SK-N-SH treated with all-trans-retinoic acid at 6 μM for 48 hours (cell line): ENCODE measurements at places on chromosomes 16 and 17.

DNA sequence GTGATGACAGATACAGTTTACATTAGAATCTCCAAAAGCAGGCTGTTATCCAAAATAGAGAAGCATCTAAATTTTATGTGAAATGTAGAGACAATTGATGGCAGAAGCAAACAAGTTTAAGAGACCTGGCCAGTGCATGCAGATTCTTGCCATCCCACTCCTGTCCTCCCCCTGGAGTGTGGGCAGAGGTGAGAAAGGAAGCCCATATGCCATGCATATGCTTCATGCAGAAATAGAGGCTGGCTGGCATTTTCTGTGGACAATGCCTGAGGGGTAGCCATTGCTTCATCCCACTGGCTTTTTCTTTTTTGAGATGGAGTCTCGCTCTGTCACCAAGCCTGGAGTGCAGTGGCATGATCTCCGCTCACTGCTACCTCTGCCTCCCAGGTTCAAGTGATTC is 382.1 kb downstream of the RBFOX1 start:
- no peak for ATAC-seq

GRCh38 chr17:73228748-73229236 is 32.9 kb downstream of the CPSF4L start:
- ATAC-seq, result no peak

GRCh38 chr17:72152387-72152929 is 31.6 kb downstream of the SOX9 start:
- ATAC-seq, result peak; percentile 36

- peak; percentile 63 for ATAC-seq
These were observed 199.9 kb downstream of the LGALS9B start for GRCh38 chr17:20267459-20267842.

GRCh38 chr16:53224951-53225533 is 170.3 kb downstream of the CHD9 start:
- ATAC-seq, result no peak

DNA sequence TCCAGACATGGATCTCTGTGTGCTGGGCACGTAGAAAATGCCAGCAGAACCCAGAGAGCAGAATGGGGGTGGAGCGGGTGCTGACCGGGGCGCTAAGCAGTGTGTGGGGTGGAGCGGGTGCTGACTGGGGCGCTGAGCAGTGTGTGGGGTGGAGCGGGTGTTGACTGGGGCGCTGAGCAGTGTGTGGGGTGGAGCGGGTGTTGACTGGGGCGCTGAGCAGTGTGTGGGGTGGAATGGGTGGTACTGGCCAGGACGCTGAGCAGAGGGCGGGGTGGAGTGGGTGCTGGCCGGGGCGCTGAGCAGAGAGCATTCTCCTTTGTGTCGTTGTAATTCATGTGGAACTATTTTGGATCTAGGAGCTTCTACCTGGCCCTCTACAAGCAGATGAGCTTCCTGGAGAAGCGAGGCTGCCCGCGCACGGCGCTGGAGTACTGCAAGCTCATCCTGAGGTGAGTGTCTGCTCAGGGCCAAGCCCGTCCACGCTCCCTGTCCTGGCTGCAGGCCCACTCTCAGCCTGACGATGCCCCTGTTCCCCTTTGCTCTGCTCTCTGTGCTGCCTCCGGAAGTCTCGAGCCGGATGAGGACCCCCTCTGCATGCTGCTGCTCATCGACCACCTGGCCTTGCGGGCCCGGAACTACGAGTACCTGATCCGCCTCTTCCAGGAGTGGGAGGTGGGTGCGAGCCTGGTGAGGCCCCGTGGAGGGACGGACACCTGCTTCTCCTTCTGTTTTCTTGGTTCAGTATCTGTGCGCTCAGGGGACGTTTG is 20.3 kb upstream of the MC1R start:
- ATAC-seq, result no peak

DNA sequence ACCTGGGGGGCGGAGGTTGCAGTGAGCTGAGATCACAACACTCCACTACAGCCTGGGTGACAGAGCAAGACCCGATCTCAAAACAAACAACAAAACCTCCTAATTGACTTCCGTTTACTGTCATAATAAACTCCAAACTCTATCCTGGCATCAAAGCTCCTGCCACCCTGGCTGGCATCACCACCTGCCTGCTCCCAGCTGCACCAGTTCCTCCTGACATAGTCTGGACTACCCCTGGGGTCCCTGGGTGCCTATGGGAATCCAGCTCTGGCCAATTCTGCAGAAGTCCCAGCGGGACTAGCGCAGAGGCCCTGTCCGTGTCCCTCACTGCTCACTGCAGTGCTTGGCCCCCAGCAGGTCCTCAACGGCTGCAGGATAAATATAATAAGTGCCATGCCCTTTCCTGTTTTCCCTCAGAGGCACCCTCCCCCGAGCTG is 723 bp downstream of the NTHL1 start:
- peak; percentile 44 for ATAC-seq

DNA sequence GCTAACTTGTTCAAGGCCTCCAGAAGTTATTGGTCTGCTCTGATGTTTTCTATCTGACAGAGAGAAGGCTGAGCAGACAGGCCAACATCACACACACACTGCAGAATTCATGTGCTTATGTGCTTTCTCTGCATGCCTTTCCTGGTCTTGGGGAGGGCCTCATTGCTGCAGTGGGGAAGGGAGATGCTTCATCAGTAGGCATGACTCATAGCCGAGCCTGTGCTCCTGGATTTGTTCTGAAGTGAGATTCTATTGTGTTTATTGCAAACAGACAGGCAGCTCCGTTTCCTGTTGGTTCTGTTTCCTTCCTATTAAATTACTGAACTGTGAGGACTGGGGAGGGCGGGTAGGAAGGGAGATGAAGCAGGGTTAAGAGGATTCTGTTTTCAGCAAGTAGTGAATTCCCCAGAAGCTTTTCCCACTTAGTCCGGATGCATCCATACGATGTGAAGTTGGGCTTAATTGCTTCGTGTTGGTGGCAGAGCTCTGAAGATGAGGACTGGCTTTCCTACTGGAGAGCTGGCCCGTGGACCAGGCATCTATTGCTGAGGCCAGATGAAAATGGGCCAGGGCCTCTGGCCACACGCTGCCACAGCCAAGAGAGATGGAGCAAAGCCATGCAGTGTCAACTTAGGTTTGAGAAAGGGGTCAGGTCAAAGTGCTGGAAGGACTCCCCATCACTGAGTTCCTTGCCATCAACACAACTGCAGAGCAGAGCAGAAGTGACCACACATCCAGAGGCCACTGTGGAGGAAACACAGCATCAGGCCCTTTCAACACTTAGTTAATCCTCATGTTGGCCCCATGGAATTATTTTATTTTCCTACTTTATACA is 179.3 kb downstream of the UTP18 start:
- ATAC-seq, result no peak

DNA sequence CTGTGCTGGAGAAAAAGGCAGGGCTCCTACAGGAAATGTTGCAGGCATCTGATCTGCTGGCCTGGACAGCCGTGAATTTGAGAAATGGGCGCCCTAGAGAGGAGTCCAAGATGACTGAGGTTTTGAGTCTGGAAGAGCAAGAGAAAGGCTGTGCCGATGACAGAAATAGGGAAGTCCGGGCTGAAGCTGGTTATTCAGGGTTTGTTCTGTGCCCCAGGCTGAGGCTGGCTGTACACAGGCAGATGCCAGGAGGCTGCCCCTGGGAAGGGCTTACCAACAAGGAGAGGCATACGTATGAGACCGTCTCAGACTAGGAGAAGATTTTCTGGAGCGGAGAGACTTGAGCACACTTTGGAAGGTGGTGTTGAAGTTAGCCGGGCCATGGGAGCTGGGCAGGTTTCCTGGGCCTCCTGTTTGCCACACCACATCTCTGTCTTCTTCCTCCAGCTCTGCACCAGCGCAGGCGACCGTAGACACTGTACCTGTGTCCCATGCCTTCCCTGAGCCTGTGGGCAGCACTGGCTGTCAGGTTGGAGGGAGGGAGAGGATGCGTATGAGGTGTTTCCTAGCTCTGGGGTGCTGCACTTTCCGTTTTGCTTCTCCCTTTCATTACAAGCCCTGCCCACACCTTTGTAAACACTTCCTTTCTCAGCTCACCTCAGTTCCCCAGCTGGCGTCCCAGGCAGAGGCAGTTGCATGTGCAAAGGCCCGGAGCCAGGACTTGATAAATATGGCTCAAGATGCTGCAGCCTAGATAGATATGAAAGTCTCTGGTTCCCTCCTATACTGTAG is 80.8 kb downstream of the SPECC1 start:
- ATAC-seq, result no peak

DNA sequence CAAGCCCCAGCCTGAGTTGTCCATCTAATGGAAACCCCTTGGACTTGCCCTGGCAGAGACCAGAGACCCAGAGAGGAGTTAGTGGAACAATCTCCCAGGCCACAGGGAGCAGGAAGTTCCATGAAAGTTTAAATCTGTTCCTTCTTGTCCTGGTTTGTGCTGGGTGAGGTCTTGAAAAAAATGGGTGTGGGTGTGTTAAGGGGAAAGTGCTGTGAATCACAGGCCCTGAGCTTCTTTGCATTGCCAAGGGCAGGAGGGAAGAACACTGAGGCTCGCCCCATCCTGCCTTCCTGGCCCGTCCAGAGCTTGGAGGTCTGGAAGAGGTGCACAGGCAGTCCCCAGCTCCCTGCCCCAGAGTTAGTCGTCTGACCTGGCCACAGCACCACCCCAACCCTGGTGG is 2.3 kb downstream of the ADORA2B start:
- ATAC-seq, result no peak

- ATAC-seq, result no peak
These were observed 436.8 kb downstream of the KCNJ2 start for GRCh38 chr17:70606086-70606485.

- no peak for ATAC-seq
These were observed 13.7 kb downstream of the CORO6 start for GRCh38 chr17:29608986-29609385.

GRCh38 chr17:69597898-69598692 is 183.6 kb downstream of the MAP2K6 start:
- ATAC-seq, result no peak

DNA sequence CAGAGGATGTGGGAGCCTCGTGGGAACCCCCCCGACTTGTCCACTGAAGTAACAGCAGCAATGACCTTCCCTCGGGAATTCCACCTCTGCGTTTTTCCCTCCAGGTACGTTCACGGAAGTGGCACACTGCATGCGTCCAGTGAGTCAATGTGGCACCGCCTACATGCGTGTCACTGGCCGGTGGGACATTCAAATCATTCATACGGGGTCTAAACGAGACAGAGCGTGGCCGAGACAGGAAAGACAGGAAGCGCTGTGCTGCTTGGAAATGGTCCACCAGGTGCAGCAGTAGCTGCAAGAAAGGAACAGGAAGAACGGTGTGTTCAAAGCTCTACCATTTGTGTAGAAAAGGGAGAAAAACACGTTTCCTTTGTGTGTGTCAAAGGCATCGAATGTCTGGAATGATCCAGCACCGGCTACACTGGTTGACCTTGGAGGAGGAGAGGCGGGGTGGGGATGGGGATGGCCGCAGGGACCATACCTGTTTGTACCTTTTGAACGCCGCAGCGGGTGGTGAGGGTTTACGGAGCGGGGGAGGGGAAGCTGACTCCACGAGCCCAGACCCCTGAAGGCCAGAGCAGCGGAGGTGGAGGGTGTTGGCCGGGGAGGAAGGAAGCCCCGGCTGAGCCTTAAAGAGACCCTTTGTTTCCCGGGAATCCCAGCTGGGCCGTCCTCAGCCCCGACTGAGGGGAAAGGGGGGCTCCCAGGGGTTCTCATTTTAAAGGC is 1.7 kb upstream of the PGAP6 start:
- no peak for ATAC-seq

DNA sequence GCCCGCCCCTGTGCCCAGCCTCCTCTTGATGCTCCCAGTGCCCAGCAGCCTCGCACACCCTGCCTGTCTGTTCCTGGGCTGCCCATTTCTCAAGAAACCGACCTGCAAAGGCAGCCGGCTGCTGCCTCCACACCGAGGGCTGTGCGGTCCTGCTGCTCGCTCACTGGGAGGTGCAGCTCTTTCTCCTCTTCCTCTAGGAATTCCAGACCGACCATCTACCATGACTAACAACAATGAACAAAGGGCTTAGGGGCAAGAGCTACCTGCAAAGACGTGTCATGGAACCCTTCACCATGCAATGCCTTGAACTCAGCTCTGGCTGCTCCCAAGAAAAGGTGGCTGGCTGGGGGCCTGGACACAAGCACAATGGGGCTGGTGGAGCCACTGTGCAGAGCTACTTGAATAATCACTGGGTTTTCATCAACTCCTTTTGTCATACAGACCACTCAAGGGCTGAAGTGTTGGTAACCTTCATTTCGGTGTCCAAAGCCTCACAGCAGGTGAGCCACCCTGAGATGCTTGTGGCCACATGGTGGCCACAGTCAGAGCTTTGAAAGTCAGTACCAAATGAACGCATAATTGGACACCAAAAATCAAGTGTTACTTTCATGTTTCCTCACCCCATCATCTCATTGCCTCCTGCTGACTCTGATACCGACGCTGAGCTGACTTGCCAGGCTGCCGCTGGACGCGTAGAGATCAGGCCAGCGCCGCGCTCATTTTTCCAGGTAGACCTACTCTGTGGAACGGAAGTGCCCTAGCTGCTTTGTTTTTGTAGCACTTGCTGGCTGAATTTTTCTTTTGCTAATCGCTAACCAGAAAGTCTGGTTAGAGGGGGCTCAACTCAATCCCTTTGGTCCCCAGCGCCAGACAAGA is 19.8 kb downstream of the CYB561 start:
- no peak for ATAC-seq

GRCh38 chr16:29678691-29679267 is at the start of gene QPRT:
TSS of gene QPRT (plus strand) at chr16:29679180. CDS start at chr16:29679198, 18 bp downstream.
- peak; percentile 93 for ATAC-seq

- ATAC-seq, result no peak
These were observed 17.8 kb upstream of the TNS4 start for GRCh38 chr17:40519089-40519775.

- ATAC-seq, result peak; percentile 9; the same call in 2 of the 3 replicates
These were observed 1.2 kb downstream of the C1QTNF8 start for GRCh38 chr16:1094601-1095449.
